ENCODE measurements at places on chromosomes 3 and 15. TPM values are rescaled to one million over a fixed set of nuclear protein-coding genes. Genes with fewer than 3 reads are reported as not detected.

GRCh38 chr3:186180891-186181481, 72.1 kb upstream of the ETV5 start:
- H3K4me1 ChIP-seq = no peaks in the 10 kb centered on the region
- no peaks in the 10 kb centered on the region for H3K36me3 ChIP-seq
- peaks cover 25% of the 10 kb centered on the region for H3K27me3 ChIP-seq
- no peak overlapping the region for H3K27ac ChIP-seq

GRCh38 chr3:3801494-3801841, 2.2 kb downstream of the LRRN1 start:
- no peak for DNase-seq
- no peaks in the 10 kb centered on the region for H3K4me1 ChIP-seq
- H3K27me3 ChIP-seq = peaks cover 40% of the 10 kb centered on the region
- no peak overlapping the region for H3K4me3 ChIP-seq

AADACL2 gene
- not detected for total RNA-seq

LRRC2 gene
- 10.8 TPM for total RNA-seq

IGSF11 gene
- not detected for total RNA-seq
